Posterior vena cava (tissue), 2 donors: ENCODE measurements at places on chromosomes 11 and 22. TPM values are rescaled to one million over a fixed set of nuclear protein-coding genes. Genes with fewer than 3 reads are reported as not detected.

- DNase-seq: no peak
Measured at GRCh38 chr11:93285430-93285829, 45.1 kb upstream of the DEUP1 start.

- no peak for DNase-seq
Measured at GRCh38 chr11:116498161-116498560, 274.6 kb downstream of the BUD13 start.

DNA sequence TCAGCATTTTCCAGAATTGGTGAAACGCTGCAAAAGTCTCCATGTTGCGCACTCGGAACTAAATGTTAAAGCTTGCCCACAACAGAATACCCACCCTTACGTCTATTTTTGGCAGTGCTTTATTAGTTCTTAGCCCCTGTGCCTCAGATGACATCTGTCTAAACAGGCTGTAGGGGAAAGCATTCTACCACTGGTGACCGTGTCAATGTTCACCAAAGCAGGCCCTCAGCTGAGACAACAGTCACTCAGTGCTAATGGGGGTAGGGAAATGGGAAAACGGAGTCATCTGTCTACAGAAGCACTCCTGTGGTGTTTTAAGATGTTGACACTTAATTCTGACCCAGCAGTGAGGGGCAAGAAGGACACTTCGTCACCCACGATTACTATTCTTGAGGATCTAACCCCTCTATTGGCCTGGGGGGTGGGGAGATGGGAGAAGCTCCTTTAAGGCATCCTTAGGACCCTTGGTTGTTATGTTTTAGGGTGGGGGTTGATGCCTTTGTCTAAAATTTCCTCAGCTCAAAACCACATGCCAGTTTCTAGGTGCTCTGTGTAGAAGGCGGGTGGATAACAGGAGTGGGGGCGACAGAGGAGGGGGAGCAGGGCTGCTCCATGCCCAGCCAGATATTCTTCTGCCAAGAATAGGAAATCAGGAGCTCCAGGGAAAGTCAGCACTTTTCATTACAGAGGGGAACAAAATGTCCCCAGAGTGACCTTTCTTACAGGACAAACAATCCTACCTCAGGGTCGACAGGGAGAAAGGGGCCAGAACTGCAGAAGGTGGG, 15.6 kb upstream of the MFRP start:
- DNase-seq: no peak

- no peak for DNase-seq
Measured at GRCh38 chr11:32891657-32892354, 805 bp upstream of the QSER1 start.

The CHST1 gene
- total RNA-seq: 5.2 TPM

- DNase-seq: no peak
Measured at GRCh38 chr11:91871791-91872190, 352.8 kb upstream of the FAT3 start.

The RAB3IL1 gene
- 31.5 TPM for total RNA-seq

The EHF gene
- total RNA-seq: not detected
